ENCODE measurements at places on chromosomes 16 and 17. TPM values are rescaled to one million over a fixed set of nuclear protein-coding genes. Genes with fewer than 3 reads are reported as not detected.

The DNASE1L2 gene
- 0.21 TPM for total RNA-seq

The SULT1A3 gene
- 3.8 TPM for total RNA-seq

The SULT1A2 gene
- total RNA-seq: 1.6 TPM

The UBTF gene
- 56.4 TPM for total RNA-seq

The ABCA8 gene
- under 0.01 TPM for total RNA-seq

The ARMC7 gene
- 1.4 TPM for total RNA-seq

The WFDC1 gene
- 0.10 TPM for total RNA-seq

The ACSM2B gene
- not detected for total RNA-seq

The TPSB2 gene
- total RNA-seq: not detected

The TVP23C gene
- 24.2 TPM for total RNA-seq

Data from mononuclear cell (primary cell).